ENCODE measurements at places on chromosomes 3 and 15.

- no peak for DNase-seq
Measured at GRCh38 chr15:81910355-81911021, 135.3 kb downstream of the MEX3B start.

- no peak for DNase-seq
Measured at GRCh38 chr3:176755552-176755951, 441.7 kb downstream of the TBL1XR1 start.

DNA sequence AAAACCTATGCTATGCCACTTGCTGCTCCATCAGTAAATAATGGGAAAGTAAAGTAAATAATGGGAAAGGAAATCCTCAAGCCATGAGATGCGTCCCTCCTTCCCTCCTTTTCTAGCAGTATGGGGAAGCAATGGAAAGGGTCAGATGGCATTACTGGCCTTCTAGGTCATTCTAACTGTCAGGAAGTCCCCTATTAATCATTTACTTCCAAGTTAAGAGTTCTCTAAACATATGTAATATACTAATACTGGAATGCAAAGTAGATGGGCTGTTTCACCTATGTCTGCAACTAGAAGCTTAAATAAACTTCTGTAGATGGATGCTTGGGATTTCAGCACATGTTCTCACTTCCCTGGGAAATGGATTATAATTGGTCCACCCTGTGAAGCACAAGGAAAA lies 55.9 kb downstream of the MDFIC2 start:
- DNase-seq = no peak

GRCh38 chr3:172698631-172699030 lies 12.2 kb downstream of the NCEH1 start:
- DNase-seq = no peak

DNA sequence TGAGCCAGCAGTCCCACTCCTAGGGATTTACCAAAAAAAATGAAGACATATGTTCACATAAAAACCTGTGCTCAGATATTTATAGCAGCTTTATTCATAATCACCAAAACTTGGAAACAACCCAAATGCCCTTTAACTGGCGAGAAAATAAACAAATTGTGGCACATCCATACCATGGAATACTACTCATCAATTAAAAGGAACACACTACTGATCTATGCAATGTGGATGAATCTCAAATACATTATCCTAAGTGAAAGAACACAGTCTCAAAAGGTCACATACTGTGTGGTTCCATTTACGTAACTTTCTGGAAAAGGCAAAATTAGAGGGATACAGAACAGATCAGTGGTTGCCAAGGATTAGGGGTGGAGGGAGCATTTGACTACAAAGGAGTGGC lies 394.5 kb downstream of the SHQ1 start:
- no peak for DNase-seq

- no peak for DNase-seq
Measured at GRCh38 chr3:161508852-161509477, 12.4 kb downstream of the OTOL1 start.

DNA sequence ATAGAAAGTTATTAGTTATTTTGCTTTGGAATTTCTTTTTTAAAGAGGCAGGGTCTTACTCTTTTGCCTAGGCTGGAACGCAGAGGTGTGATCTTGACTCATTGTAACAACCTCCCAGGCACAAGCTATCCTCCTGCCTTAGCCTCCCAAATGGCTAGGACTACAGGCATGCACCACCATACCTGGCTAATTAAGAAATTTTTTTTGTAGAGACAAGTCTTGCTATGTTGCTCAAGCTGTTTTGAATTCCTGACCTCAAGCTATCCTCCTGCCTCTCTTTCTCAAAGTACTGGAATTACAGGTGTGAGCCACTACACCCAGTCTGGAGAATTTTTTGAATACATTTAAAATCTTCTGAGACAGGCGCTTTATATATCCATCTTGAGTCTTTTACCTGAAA lies 49.5 kb downstream of the IQGAP1 start:
- DNase-seq = no peak

DNA sequence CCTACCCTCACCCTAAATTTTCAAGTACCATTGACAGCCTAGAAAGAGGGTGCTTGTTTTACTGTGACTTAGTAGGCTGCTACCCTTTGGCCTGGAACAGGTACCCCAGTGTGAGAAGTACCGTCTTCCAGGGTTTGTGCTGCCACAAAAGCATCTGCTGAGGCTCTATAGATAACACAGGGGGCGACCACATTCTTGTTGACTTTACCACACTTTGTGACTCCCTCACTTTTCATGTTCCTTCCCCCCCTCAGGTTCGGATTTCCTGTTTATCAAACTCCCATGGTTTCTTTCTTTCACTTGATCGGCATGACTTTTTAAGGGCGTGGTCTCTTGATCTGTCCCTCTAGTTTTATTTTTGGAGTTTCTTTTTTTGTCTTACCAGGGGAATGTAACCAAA lies 23.5 kb downstream of the EXOG start:
- no peak for DNase-seq

GRCh38 chr3:45832699-45833098 lies 9.2 kb downstream of the LZTFL1 start:
- no peak for DNase-seq

- no peak for DNase-seq
Measured at GRCh38 chr3:45942051-45942825, 1.0 kb upstream of the CXCR6 start.

DNA sequence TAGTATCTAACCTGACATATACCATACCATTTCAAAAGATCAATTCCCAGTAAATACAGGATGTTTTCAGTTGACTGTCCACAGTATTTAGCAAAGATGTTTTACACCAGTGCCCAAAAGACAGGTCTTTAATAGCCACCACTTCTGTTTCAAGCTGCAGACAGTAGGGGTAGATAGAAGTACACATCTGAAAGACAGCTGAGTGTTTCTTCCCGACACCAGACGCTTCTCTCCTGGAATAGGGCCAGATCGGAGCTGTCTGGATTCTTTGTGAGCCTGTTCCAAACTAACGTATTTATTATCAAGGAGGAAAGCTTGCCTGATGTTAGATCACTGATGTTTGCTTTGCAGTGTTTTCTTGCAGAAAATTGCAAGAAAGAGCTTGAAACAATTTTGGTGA lies 136.1 kb upstream of the RBMS3 start:
- DNase-seq = peak; percentile 88

- DNase-seq = peak; percentile 50
Measured at GRCh38 chr15:35740761-35741160, 194.8 kb upstream of the DPH6 start.

GRCh38 chr3:30421266-30421665 lies 185.1 kb upstream of the TGFBR2 start:
- peak; percentile 9 for DNase-seq

DNA sequence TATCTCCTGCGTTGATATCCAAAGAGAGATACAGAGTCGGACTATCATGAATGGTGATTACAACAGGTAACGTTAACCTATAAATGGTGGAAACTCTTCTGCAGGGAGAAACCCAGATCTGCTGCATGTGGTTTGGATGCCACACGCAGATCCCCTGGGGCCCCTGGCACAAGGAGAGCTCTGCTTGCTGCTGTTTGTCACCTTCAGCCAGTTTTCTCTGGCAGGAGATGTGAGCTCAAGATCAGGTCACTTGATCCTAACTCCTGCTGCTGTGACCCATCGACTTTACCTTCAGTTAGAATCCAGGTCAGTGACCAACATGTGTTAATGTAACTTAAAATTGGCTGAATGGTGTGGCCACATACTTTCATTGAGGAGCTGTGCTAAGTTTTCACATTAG lies 23.8 kb upstream of the GPR171 start:
- DNase-seq = no peak

GRCh38 chr15:20643829-20644425 lies 102.3 kb upstream of the GOLGA6L6 start:
- no peak for DNase-seq

- no peak for DNase-seq
Measured at GRCh38 chr3:52574056-52574965, 37.9 kb downstream of the UQCC5 start.

GRCh38 chr3:49198161-49198560 lies 26.8 kb downstream of the KLHDC8B start:
- DNase-seq = no peak

DNA sequence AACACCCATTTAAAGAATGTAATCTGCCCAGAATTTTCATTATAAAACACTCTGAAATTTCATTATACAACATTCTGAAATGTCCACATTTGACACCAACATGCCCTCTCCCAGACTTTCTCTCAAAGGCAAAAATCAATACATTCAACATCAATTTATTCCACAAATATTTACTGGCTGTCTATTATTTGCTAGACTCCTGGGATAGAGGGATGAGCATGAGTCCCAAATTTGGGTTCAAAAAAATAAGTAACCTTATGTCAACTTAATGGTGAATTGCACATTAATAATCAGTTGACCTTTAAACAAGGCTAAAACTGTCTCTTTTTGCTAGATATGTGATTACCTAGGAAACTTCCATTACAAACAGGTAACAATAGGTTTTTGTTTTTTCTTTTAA lies 109.0 kb downstream of the SERPINI1 start:
- DNase-seq = no peak

DNA sequence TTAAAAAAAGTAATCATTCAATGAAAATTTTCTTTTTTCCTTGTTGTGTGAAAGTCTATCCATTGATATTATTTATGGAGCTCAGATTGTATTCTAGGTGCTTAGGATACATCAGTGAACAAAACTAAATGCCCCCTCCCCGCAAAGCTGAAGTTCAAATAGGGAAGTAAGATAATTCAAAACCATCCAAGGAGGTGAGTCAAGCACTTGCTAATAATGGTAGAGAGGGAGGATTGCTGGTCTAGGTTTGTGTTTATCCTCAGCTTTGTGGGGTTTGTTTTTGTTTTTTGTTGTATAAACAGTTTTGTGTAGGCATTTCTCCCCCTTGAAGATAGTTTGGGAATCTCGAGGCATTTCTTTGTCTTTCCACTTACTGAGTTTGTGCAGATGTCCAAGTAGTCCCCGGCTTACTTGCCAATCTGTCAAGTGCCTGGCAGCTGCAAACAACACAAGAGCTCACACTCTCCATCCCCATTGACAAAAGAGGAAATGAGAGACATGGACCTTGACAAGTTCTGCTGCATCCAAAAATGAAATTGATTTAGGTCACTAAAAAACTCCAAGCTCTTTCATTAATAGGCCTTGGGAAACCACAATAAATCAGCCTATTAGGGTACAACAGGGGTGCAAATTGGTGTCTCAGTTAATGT lies 575.8 kb upstream of the TBL1XR1 start:
- DNase-seq = no peak

GRCh38 chr15:40908095-40908494 lies 13.8 kb downstream of the VPS18 start:
- DNase-seq = no peak

DNA sequence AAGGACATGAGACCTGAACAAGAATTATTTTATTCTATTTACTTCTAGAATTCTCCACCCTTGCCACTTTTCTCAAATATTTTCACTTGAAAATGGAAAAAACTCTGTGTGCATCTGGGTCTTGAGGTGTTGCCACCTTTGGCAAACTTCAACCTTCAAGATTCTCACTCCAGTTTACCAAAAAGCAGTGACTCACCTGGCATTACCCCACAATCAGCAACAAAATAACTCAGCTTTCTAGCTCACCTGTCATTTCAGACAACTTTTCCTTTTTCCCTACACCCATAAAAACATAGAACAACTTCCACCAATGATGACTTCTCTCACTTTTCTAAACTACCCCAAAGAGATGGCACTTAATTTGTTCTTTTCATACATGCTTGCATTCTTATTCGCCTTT lies 115.8 kb downstream of the DUT start:
- DNase-seq = no peak

DNA sequence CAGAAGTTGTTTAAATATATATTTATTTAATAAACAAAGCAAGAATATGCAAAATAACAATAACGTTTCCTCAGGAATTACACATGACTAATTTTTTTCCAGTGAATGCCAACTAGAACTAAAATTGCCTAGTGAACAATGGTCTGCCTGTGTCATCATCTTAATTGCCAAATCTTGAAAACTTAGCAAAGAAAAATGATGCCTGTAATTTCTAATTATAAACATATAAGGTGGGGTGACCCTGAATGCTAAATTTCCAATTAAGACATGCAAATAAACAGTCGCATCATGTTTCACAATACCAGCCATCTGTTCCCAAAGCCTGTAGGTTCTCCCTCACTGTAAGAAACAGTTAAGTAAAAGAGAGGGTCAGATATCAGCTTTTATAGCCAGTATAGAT lies 67.6 kb upstream of the PLCL2 start:
- DNase-seq = no peak

DNA sequence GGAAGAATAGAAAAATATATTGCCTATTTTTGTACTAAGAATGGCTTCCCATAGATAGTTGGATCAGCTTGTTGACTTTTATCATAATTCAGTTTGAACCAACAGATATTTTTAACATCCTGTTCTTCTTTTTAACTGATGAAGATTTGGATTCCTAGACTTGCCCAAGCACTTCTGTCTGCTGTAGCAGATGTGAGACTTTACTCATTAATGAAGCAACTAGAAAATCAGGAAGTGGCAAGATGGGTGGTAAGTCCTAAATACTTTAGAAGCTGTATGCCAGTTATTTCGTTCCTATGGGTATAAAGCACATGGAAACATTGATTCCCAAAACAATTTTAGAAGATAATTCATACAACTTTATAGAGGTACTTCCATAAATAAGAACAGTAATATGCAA lies 8.4 kb downstream of the PIGB start:
- no peak for DNase-seq

- DNase-seq = no peak
Measured at GRCh38 chr3:23785882-23786281, 19.9 kb upstream of the UBE2E1 start.

- no peak for DNase-seq
Measured at GRCh38 chr3:196193736-196194541, 17.3 kb downstream of the ZDHHC19 start.

- DNase-seq = peak; percentile 85
Measured at GRCh38 chr3:169998668-169999131, 32.1 kb downstream of the SEC62 start.

GRCh38 chr3:182180654-182181385 lies 469.1 kb downstream of the SOX2 start:
- no peak for DNase-seq

GRCh38 chr3:187222801-187223200 lies 25.5 kb downstream of the RTP1 start:
- DNase-seq = no peak

DNA sequence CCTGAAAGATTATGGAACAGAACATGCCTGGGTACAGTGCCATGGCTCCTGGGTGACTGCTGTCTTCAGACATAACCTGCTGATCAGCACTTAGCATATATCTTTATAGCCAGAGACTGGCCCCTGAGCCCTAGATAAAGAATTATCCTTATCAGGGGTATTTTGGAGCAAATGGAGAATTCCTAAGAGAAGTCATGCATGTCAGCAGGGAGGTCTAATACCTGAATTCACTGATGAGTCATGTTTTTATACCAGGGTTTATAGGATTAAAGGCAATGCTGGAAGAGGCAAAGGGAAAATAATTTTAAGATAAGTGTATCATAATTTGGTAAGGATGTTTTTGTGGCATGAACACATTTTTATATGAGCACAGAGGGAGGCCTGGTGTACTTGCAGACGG lies 159.8 kb downstream of the ADAMTSL3 start:
- no peak for DNase-seq

DNA sequence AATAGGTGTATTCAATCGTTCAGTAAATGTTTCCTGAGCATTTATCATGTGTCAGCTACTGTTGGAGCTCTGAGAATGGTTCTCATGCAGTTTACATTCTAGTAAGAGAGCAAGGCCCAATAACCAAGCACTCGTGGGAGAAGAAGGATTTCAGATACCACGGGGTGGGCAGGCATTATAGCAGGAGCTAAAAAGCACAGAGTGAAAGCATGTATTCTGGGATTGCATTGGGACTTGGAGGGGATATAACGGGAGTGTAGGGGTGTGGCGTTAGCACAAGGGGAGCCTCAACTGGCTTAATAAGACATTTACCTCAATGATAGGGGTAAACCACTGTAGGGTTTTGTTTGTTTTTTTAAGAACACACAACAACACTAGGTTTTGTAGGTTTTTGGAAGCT lies 1.6 kb upstream of the SIAH2 start:
- no peak for DNase-seq

Data from brain microvascular endothelial cell (primary cell).